ENCODE measurements at places on chromosomes 5 and 9.
A peak's percentile ranks its signal among the peaks of the same experiment; 100 is the strongest.

DNA sequence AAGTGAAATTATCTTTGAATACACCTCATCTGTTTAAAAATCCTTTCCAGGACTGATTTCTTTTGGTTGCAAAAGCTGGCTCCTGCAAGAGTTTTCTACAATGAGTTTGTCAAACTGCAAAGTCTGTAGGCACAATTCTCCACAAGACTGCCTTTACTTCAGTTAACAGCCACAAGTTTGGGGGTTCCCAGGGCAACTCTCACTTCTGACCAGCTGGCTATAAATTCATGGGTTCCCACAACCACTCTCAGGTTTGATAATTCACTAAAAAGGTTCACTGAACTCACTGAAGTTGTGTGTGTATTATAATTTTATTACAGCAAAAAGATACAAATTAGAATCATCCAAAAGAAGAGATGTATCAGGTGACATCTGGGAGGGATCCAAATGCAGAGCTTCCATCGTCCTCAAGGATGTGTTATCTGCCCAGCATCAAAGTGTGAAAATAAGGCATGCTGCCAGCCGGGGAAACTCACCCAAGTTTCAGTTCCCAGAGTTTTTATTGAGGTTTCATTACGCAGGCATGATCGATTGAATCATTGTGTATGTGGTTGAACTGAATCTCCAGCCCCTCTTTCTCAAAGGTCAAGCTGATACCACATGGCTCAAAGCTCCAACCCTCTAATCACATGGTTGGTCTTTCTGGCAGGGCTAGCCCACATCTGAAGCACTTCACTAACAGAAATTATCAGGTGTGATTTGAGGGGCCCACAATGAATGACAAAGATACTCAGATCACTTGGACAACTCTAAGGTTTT, 19.0 kb upstream of the PSIP1 start:
- no peak for DNase-seq

GRCh38 chr9:3458806-3459475, 66.9 kb downstream of the RFX3 start:
- DNase-seq = no peak

- no peak for DNase-seq
Measured at GRCh38 chr9:104866191-104866590, 61.8 kb downstream of the ABCA1 start.

- no peak for DNase-seq
Measured at GRCh38 chr5:5432020-5432707, 9.7 kb downstream of the ICE1 start.

- DNase-seq = no peak
Measured at GRCh38 chr5:67802766-67803165, 412.8 kb upstream of the PIK3R1 start.

DNA sequence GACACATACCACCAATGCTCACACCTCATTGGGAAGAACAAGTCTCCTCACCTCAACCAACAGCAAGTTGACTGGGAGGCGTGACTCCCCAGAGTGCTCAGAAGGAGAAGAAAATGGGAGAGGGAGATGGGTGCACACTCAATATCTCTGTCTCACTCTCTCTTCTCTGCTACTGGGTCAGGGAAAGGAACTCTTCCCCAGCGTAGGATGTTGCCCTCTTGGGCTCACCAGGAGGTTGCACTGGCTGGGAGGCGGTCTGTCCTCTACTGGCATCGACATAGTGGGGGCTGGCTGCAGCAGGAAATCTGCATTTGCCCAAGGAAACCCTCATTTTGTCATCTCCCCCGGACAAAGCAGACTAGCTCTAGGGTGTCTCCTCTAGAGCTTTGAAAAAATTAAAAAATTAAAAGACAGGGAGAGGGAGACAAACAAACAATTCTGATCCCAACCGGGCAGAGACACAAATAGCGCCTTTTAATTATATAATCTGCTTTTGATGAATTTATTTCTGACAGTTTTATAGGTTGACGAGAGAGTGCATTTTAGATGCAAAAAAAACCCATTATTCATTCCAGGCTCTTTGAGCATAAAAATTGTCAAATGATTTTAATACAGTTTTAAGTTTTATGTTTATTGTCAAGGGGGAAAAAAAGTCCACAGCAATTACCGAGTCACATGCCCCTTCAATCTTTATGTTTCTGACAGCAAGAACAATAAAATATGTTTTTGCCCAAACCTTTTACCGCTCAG, 179.3 kb upstream of the MVB12B start:
- DNase-seq = no peak

DNA sequence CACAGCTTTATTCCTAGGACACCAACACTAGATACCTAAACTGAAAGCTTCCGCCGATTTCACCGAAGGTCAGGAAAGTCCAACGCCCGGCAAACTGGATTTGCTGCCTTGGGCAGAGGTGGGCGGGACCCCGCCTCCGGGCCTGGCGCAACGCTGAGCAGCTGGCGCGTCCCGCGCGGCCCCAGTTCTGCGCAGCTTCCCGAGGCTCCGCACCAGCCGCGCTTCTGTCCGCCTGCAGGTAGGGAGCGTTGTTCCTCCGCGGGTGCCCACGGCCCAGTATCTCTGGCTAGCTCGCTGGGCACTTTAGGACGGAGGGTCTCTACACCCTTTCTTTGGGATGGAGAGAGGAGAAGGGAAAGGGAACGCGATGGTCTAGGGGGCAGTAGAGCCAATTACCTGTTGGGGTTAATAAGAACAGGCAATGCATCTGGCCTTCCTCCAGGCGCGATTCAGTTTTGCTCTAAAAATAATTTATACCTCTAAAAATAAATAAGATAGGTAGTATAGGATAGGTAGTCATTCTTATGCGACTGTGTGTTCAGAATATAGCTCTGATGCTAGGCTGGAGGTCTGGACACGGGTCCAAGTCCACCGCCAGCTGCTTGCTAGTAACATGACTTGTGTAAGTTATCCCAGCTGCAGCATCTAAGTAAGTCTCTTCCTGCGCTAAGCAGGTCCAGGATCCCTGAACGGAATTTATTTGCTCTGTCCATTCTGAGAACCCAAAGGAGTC, at the start of gene CD274:
Gene CD274, plus strand, starts transcription at position 184 of the 733 bp plus-strand sequence. CDS start 5,572 bp downstream, outside the sequence.
- DNase-seq = peak; percentile 85

- DNase-seq = no peak
Measured at GRCh38 chr5:10351199-10351905, 2.1 kb upstream of the MARCHF6 start.

- no peak for DNase-seq
Measured at GRCh38 chr5:59079622-59080620, 497.0 kb downstream of the RAB3C start.

DNA sequence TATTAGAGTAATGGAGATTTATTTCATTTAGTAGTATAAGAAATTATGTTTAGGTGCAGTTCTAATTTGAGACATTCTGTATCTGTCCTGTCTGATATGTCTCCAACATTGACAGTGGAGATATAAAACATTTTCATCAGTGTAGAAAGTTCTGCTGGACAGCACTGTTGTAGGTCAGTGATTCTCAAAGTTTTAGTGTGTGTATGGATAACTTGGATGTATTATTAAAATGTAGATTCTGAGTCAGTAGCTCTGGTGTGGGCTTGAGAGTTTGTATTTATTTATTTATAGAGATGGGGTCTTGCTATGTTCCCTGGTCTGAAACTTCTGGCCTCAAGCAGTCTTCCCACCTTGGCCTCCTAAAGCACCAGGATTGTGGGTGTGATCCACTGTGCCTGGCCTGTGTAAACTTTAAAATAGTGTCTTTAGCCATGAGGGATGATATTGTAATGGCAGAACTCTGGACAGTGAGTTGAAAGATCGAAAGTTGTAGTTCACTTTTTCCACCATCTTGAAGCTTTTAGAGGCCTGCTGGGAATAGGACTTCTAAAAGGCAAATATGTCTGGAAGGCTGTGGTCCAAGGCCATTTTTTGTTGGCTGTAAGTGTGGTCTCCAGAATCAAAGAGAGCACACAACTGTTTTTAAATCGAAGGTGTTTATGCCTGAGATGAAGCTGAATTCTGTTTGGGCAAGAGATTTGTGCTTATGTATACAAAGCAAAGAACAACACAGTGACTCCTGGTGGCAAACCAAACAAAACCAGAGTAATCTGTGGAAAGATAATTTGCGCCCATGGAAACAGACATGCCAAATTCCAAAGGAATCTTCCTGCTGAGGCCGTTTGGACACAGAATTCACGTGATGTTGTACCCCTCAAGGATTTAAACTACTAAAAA, 12.4 kb downstream of the UBAP1 start:
- DNase-seq = no peak

DNA sequence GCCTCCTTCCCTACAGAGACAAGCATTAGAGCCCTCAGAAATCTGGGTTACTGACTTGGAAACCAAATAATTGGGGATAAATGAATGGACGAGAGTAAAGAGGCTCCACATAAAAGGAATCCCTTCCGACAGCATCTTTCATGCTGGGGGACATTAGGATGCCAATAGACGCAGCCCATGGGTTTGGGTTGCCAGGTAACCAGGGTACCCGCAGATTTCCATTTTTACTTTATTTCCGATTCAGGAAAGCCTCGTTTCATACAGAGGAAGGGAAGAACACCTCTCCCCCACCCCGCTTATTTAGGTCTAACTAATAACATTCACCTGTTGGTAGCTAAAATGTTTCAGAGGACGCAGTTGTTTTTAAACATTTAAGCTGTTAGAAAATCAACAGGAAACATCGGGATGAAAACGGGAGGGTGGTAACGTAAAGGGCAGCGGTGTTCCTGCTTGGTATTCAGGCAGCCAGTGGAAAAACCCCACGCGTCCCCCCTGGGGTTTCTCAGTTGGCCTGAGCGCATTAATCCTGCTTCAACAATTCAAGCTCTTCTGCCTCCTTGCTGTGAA, 179.5 kb downstream of the YTHDC2 start:
- peak; percentile 88 for DNase-seq

GRCh38 chr5:142783601-142784341, 13.6 kb downstream of the ARHGAP26 start:
- DNase-seq = peak; percentile 72

DNA sequence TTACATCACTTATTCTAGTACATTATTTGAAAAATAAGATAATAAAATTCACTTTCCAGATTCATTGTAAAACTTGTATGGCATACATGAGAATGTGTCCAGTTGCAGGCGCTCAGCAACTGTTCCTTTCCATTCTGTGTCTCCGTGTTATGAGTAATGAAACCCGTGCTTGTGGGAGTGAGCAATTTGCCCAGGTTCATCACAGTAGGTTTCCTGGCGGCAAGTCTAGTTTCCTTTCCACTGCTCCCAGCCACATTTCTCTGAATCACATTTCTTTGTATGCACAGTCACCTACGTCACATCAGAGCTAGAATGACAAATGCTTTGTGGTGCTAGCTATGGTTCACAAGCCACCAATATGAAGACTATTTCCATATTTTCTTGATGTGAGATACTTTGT, 39.9 kb downstream of the MOCS2 start:
- DNase-seq = no peak

DNA sequence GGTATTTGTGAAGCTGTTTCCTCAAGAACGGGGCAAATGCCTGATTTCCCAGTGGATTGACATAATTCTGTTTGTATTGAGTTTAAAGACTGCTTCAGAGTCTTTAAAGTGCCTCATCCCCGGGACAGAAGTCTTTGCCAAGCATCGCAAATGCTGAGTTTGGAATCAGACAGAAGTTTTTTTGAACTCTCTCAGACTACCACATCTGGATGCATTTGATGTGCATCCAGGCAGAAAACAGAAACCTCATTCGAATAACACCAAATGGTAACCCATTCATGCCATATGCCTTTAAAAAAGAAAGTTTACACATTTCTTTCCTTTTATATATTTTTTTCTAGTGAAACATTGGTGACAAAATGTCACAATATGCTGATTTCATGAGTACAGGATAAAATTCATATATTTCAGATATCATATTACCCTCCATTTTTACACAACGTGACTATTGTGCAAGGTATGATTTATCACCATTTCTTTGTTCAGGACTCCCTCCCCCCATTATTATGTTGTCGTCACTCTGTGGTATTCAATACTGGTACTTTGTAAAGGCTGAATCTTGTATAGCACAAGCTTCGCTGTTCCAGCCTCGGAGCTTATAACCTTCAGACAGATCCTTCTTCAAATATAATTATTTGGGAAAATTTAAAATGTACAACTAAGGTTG, 91.1 kb downstream of the ZNF608 start:
- no peak for DNase-seq

- DNase-seq = no peak
Measured at GRCh38 chr9:14326264-14326826, 12.4 kb upstream of the NFIB start.

DNA sequence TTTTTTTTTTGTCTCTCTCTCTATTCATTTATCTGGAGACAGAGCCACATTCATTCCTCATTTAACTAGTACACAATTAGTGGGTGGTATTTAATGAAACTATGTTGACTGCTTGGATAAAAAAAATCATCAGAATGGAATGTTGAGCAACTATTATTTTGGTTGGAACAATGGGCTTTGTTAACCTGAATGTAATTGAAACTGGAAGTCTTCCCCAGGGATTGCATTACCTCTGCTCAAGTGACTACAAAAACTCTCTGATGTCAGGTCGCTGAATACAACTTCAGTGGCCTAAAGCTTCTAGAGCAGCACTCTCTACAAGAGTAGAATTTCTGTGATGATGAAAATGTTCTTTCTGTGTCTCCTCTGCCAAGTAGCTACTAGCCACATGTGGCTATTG, 295.8 kb downstream of the DEPDC1B start:
- no peak for DNase-seq

DNA sequence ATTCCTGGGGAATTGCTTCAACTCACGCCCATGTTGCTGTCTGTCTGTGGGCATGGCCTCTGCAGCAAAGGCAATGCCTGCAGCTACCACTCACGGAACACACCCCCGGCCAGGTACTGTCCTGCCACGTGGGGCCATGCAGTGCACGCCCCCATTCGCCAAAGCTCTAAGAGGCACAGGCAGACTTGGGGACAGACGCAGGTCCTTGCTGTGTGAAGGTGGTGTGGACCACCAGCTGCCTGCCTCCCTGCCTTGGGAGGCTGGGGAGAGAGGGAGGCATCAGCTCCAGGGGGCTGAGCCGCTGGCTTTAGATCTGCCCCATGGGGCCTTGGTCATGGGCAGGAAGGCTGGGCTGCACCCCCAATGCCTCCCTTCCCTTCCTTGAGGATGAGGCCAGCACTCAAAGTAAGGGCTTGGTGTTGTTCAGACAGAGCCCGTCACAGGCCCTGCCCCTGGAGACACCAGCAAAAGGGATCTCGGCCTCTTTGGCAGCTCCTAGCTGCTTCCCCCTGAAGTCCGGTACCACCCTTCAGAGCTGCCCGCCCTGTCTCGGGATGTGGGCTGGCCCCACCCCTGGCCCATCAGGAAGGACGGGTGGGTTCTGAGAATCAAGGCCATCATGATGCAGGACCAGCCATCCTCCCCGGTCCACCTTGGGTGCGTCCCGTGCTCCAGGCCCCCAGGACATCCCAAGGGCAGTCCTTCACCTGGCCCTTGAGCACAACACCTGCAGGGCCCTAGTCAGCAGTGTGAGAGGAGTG, 2.3 kb downstream of the GRIN1 start:
- no peak for DNase-seq

- no peak for DNase-seq
Measured at GRCh38 chr9:130920762-130921299, 18.2 kb downstream of the FIBCD1 start.

DNA sequence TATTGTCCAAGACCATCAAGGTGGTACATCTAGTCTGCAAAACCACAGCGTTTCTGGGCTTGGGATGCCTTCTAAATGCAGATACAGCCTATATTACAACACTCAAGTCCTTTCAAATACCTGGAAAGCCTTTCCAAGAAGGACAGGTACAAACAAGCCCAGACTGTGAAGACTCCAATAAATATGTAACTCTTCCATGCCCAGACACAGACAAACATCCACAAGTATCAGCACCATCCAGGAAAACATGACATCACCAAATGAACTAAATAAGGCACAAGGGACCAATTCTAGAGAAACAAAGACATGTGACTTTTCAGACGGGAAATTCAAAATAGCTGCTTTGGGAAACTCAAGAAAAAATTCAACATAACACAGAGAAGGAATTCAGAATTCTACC, 152.7 kb upstream of the POC5 start:
- DNase-seq = no peak

Measured in retina (tissue), 1 donor.